Stimulated activated effector memory CD8-positive, alpha-beta T cell treated with anti-CD3 and anti-CD28 coated beads, Interleukin-12 subunit alpha, Interleukin-12 subunit beta, amount 100 ng/mL, for 72 hours (primary cell): ENCODE measurements at places on chromosomes 5 and 9.

DNA sequence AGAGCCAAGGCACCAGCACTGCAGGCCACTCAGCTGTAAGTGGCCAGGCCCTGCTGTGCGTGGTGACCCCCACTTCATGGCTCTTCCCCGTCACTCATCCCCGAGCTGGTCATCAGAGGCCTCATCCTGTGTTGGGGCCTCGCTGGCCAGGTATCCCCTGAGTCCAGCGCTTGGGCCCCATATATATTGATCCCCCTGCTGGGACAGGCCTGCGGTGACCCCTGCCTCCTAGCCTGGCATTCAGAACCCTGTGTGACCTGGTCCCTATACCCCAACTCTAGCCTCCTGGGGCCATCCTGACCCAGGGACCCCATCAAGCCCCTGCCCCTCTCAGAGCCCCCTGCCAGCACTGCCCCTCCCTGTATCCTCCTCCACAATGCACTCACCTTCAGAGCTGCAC is 12.7 kb downstream of the GBGT1 start:
- no peak for DNase-seq

DNA sequence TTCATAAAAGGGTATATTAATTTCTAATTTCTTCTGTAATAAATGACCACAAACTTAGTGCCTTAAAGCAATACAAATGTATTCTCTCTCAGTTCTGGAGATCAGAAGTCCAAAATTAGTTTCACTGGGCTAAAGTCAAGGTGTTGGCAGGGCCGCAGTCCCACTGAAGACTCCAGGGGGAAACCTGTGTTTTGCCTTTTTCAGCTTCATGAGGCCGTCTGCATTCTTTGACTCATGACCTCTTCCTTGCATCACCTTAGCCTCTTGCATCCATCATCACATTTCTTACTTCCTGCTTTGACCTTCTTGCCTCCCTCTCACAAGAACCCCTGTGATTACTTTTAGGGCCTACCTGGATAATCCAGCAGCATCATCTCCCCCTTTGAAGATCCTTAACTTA is 42.0 kb upstream of the ALDH1B1 start:
- no peak for DNase-seq

GRCh38 chr5:132070460-132071337 is 2.9 kb upstream of the CSF2 start:
- DNase-seq: no peak

DNA sequence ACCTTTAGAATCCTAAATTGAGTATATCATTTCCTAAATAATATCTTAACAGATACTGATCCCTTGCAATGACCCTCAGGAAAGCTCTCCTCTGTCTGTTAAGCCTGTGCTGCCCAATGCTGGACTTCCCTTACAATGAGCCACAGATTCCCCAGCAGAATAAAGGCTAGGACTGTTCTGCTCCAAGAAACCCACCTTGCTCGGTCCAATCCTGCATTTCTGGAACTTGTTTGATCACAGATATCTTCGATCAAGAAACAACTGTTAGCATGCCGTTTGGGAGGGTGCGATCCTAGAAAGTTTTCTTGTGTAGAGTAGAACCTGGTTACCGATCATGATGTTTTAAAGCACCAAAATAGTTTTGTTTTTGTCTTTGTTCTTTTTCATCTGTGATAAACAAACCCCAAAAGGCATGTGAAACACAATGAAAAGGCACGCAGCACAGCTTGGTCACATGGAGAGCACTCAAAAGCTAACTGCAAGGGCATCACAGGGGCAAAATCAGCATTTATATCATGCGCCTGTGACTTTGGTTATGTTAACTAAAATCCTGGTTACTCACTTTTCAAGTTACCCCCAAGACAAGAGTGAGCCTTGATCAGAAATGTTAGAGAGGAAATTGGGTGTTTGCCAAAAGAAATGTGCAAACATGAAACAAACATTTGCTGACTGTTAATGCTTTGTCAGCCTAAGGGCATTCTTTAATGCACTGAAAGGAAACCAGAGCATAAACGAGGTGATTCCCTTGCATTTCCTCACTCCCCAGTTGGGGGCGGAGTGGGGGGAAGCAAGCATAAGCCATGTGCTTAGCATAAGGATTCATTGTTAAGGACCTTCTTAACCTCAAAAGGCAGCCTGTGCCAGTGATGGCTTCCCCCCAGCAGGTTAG is 61.9 kb upstream of the ADAMTS16 start:
- DNase-seq: no peak

DNA sequence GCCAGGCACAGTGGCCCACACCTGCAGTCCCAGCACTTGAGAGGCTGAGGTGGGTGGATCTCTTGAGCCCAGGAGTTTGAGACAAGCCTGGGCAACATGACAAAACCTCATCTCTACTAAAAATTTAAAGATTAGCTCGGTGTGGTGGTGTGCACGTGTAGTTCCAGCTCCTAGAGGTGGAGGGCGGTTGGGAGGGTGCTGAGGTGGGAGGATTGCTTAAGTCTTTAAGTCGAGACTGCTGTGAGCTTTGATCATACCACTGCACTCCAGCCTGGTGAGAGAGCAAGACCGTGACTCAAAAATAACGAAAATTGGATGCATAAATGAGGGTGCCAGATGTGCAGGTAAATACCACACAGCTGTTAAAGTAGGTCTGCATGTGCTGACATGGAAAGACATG is 39.3 kb upstream of the TDRD7 start:
- no peak for DNase-seq

- no peak for DNase-seq
Observed at GRCh38 chr5:100306000-100306399, 229.2 kb upstream of the FAM174A start.

DNA sequence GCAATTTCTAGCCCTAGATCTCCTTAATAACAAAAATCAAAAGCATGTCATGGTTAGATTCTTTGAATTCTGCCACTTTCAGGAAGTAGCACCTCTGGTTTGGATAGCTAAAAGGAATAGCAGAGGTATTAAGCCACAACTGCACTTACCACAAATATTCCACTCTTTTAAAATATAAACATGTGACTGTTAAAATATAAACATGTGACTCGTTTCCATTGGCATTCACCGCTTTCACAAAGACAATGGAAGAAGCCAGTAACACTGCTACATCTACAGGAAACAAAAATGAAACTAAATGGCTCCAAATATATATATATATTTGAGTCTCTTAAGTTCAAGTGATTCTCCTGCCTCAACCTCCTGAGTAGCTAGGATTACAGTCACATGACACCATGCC is 222.9 kb downstream of the ARL15 start:
- DNase-seq: no peak

DNA sequence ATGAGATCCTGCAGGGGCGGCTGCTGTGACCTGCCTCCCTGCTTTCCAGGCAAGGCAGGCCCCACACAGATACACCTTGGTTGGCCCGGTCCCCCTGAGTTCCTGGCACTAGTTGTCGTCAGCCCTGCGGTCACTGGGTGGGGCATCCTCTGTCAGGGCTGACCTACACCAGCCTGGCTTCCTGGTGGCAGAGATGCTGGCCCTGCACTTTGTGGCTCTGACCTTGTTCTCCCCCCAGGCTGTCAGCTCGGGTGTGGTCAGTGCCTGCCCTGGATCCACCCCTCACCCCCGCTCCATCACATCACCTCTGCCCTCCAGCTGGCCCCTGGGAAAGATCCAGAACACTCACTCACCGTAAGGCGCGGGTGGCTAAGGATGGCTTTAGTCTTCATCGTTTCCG is 74.1 kb downstream of the PHF2 start:
- DNase-seq: no peak

- DNase-seq: no peak
Observed at GRCh38 chr9:126337729-126338372, 11.2 kb downstream of the MVB12B start.

GRCh38 chr5:173455599-173455957 is 127.4 kb upstream of the STC2 start:
- DNase-seq: no peak

DNA sequence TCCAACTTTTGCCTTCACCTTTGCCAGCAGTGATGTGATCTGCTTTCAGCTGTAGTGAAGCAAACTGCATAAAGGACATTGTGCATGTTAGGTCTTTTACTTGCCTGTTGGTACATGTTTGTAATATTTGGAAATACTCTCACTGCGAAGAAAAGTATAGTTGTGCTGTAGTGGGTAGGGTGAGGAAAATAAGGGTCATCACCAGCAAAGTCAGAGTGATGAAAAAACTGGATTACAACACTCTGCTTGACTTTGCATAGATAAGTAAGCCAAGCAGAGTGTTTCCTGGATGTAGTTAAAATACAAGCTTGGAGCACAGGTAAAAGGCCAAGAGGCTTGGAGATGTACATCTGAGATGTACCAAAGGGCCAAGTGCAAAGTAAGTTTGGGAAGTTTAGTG is 16.7 kb downstream of the TGFBR1 start:
- DNase-seq: no peak

DNA sequence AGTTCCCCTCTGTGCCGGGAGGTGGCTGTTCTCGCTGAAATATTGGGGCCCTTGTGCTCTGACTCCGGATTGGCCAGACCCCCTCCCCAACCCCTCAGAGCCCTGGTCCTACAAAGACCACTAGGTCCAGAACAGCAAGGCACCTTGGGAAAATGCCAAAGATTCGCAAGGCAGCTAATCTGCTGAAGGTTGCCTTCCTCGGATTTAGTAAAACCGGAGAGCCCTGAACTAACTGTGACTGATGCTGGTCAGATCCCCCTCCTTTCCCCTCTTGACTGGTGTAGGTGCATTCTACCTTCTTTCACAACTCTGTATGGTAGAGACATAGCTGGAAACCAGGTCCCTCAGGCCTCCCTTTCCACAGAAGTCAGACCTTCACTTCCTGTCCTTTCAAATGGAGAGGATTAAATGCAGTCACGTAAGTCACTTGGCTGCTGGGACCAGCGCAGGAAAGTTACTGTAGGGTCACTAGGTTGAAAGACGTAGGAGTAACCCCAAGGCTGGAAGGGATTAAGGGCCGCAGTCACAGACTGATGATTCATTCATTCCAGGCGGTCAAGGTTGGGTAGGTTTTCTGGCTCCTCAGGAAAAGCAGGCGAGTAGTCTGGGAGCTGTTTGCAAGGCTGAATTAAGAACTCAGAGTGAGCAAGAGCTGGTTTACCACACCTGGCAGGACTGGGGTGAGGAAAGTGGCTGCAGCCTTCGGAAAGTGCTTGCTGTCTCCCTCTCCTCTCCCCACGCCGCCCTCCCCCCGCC is 5.3 kb downstream of the BARX1 start:
- DNase-seq: no peak

- peak; percentile 69 for DNase-seq
Observed at GRCh38 chr5:80837679-80838078, 122.5 kb upstream of the RASGRF2 start.

GRCh38 chr5:164053123-164053522 is 547.7 kb downstream of the MAT2B start:
- DNase-seq: no peak

DNA sequence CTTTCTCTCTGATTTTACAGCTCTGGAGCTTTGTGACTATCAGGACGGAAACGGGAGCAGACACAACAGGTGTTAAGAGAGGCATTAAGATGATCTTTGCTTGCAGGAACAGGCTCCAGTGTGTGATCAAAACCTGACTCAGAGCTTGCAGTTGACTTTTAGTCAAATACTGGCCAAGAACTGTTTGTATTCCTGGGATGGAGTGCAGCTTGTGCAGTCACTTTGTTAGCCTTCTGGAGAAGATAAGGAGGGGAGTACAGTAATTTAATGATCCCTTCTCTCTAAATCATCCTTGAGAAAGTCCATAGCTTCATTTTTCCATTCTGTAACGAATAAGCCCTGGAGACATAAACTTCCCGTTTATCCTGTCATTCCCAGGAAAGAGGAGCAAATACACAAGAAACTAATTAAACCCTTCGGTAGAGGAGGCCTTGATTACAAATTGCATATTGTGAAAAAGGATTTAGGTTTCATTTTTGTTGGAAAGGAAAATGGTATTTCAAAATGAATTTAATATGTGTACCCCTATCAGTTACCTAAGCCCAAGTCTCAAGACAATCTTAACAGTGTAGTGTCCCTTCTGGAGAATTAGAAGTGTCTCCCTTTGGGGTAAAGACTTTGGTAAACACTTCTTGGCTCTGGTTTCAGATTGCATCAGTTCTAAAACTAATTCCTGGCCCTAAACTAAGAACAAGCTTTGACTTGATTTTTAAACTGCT is 3.1 kb upstream of the STOM start:
- no peak for DNase-seq

GRCh38 chr9:129726322-129727160 is 26.3 kb downstream of the PTGES start:
- DNase-seq: peak; percentile 78

GRCh38 chr5:14712666-14713065 is 48.1 kb downstream of the OTULIN start:
- no peak for DNase-seq

GRCh38 chr9:135053133-135053532 is 34.3 kb upstream of the OLFM1 start:
- no peak for DNase-seq

DNA sequence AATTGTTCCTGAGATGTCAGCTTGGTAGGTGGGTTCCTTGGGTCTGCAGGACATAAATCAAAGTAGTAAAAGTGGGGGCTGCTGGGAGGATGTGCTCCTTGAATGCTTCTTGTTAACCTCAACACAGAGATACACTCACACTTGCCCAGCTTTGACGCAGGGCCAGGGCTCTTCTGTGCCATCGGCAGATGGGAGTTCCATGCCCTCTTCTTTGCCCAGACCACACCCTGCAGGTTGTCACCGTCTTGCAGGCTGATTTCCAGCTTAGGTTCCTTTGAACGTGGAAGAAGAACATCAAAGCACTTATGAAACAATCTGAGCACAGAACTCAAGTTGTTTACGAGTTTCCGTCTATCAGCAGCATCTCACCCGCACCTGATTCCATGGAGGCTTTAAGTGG is 11.0 kb downstream of the DBH start:
- DNase-seq: no peak

DNA sequence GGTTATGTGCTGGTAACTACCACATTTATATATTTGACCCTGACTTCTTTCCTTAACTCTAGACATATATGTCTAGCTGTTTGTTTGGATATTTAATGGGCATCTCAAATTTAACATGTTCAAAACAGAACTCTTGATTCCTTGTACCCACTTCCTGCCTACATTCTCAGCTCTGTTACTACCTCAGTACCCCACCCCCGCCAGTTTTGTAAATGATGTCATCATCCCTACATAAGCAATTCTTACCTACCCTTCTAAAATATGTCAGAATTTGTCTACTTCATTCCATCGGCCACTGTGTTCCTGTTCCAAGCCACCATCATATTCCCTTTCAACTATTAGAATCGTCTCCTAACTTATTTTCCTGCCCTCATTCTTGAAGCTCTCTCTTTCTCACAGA is 4.8 kb downstream of the RAD50 start:
- DNase-seq: no peak

- no peak for DNase-seq
Observed at GRCh38 chr9:70868661-70869652, 252.5 kb downstream of the TRPM3 start.

GRCh38 chr9:14141699-14142098 is 172.2 kb downstream of the NFIB start:
- DNase-seq: no peak

- no peak for DNase-seq
Observed at GRCh38 chr5:98902733-98903132, 26.1 kb downstream of the CHD1 start.

GRCh38 chr9:34991607-34992375 is 2.2 kb downstream of the DNAJB5 start:
- DNase-seq: no peak

GRCh38 chr9:126393876-126394275 is 67.2 kb downstream of the MVB12B start:
- no peak for DNase-seq
